ENCODE measurements at places on chromosomes 4 and X. TPM values are rescaled to one million over a fixed set of nuclear protein-coding genes. Genes with fewer than 3 reads are reported as not detected.

FAM90A26 gene
- polyA plus RNA-seq: not detected

ELOVL6 gene
- polyA plus RNA-seq: 1.1 TPM

XAGE1B gene
- not detected for polyA plus RNA-seq

SYN1 gene
- polyA plus RNA-seq: 0.49 TPM

HPGDS gene
- not detected for polyA plus RNA-seq

TRIM61 gene
- polyA plus RNA-seq: not detected

PNMA3 gene
- 0.42 TPM for polyA plus RNA-seq

TGIF2LX gene
- polyA plus RNA-seq: not detected

PRKG2 gene
- 1.5 TPM for polyA plus RNA-seq

BMPR1B gene
- polyA plus RNA-seq: not detected

LRCH2 gene
- polyA plus RNA-seq: not detected

RAB40AL gene
- polyA plus RNA-seq: not detected

MSX1 gene
- not detected for polyA plus RNA-seq

RPS6KA3 gene
- 39.7 TPM for polyA plus RNA-seq

ODAPH gene
- not detected for polyA plus RNA-seq

HAND2 gene
- polyA plus RNA-seq: not detected

XAGE2 gene
- polyA plus RNA-seq: not detected
